Omental fat pad (tissue), 4 donors: ENCODE measurements at places on chromosomes 2 and 18. TPM values are rescaled to one million over a fixed set of nuclear protein-coding genes. Genes with fewer than 3 reads are reported as not detected.

DNA sequence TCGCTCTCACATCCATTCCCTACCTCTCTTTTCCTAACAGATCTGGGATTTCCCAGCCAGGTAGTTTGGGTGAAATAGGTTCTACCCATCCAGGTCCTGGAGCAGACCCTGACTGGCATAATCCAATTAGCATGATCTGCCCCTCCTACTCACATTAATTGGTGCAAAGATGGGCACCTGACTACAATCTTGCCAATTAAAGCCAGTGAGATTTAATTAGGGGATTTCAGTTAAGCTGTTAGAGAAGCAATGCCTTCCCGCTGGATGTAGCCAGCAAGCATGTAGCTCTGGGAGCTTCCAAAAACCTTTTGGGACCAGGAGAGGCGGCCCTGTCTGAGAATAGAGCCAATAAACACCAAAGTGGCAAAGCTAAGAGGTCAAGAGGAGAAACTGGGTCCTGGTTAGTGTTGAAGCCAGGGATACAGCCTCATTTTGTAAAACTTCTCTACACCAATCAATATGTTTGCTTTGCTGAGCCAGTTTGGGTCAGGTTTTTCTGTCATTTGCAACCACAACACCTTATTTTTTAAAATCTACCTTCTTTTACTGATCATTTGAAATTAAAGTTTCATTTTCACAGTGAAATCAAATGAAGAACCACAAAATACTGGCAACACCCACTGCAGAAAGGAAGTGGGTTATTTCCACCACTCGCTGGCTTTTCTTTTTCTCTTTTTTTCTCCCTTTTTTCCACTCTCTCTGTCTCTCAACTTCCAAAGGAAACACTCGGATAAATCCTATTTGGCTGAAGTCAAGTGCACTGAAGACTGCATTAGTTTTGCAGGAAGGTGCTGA, 3.2 kb upstream of the TTC39C start:
- no peak for DNase-seq

DNA sequence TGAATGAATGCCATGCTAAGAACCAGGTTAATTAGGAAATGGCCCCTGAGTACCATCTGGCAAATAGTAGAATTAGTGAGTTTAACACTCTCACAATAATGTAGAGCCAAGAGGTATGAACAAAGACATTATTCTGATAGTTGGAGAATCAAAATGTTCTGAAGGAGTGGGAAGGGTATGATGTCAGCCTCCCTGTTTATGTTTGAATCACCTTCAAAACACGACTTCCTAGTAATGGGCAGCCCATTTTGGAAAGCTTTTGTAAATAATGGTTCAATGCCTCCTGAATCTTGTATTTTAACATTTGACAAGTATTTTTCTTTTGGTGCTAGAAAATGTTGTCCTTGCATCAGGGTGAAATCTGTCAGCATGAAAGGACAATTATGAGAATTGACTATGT, 108.3 kb downstream of the DSEL start:
- DNase-seq = no peak

DNA sequence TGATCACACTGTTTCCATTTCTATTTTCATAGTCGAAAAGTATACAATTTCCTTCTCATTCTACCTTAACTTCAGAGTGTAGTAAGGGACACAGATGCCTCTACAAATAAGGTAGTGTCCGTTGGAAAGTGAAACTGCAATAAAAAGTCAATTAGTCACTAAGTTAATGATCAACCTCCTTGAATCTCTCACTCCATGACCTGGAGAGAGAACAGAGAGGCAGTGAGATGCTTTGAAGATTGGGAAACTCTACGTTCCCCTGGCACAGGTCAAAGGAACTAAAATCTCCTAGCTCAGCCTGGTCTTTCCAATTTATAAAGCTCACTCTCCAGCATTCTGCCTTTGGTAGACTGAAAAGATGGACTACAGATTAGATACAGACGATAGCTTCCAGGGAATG, 153.8 kb upstream of the ACAA2 start:
- DNase-seq = no peak

Gene LRATD1
- total RNA-seq = 4.4 TPM

Gene ALPP
- total RNA-seq = not detected

DNA sequence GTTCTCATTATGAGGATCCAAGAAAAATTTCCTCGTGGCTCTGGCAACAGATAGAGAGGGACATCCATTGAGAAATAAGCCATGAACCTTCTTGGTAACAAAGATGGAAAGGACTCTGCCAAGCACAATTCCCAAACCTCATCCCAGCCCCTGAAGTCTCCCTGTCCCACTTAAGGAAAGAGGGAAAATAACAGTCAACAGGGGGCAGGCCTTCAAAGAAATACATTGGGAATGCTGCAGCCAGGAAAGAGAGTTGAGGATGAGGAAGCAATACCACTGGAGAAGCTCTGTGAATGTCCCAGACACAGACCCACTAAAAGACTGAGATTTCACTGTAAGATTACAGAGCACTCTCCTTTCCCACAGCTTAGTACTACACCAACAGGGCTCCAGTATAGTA, 93.2 kb downstream of the CD226 start:
- no peak for DNase-seq

DNA sequence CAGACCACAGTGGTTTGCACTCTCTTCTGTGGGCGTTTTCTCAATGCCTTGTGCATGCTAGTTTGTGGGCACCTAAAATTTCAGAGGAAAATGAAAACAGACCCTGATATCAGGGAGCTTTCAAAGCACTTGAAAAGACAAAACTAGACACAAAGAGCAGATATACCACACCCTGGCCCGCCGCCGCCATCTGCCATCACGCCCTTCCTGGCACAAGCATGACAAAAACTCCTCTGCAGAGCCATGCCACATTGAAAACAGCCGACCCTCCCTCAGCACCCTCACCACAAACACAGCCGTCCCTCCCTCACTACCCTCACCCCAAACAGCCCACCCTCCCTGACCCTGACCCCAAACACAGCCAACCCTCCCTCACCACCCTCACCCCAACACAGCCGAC, 84.8 kb upstream of the RAB6C start:
- no peak for DNase-seq

Gene ODC1
- total RNA-seq = 264 TPM

Gene PAX8
- 9.4 TPM for total RNA-seq

DNA sequence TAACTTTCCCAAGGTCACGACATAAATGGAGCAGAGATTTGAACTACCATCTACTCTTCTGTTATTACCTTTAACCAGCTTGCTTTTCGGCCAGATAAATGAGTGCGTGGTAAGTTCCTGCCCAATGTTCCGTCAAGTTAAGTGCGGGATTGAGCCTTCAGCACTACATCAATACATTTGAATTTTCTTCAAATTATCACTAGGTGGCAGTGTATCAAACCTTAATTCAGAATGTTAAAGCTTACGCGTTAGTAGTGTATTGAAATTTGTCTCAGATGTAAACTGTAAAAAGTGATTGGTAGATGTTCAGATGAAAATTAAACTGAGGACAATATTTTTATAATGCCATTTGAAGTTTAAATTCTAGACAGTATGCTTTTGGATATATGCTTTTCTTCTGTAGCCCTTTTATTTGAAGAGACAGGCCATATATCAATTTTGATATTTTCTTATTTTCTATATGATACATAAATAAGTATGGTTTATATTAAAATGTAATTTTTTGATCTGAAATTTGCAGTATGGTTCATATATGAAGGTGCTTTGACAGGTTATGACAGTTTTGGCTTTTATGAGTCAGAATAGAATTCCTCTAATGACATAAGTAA, 681.3 kb downstream of the ADCYAP1 start:
- no peak for DNase-seq

DNA sequence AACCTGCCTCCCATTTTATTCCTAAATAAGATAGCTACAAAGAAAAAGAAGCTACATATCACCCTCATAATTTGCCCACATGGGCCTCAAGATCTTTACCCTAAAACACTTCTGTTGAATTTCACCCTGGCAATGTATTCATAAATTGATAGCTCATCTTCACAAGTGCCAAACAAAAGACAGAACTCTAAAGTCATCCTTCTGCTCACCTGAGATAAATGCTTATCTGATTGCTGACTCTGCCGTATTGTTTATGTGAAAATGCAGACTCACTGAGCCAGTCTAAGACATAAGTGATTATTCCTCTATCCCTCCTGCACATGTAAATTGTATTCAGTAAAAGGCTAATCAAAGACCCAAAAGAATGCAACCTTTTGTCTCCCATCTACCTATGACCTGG, 2.0 kb downstream of the RDH14 start:
- no peak for DNase-seq

DNA sequence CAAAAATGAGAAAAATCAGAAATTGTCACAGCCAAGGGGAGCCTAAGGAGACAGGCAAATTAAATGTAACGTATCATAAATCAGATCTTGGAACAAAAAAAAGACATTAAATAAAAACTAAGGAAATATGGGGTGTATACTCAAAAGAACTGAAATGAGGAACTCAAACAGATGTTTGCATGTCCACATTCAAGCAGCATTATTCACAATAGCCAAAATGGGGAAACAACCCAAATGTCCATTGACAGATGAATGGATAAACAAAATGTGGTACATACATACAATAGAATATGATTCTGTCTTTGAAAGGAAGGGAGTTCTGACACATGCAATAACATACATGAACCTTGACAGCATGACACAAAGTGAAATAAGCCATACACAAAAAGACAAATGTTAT, 155.8 kb upstream of the KLF7 start:
- DNase-seq = no peak
